ENCODE measurements at places on chromosomes 1 and 21.
A peak's percentile ranks its signal among the peaks of the same experiment; 100 is the strongest.

DNA sequence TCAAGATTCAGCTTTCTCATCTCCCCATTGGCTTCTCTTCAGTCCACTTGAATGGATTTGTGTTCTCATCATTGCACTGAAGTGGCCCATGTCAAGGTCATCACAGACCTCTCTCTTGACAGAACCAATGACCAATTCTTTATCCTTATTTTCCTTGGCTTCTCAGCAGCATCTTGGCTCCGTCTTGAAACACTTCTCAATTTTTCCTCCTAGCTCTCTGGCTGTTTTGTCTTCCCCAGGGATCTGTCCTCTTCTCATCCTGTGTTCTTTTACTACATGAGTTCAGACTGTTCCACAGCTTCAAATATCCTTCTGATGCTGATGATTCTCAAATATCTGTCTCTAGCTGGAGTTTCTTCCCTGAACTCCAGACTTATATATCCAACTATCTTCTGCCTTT, 78.6 kb downstream of the COLGALT2 start:
- no peak for DNase-seq

GRCh38 chr1:184747089-184747955, 7.3 kb downstream of the EDEM3 start:
- DNase-seq: peak; percentile 52

GRCh38 chr1:218674280-218674773, 329.2 kb downstream of the TGFB2 start:
- DNase-seq: peak; percentile 11

DNA sequence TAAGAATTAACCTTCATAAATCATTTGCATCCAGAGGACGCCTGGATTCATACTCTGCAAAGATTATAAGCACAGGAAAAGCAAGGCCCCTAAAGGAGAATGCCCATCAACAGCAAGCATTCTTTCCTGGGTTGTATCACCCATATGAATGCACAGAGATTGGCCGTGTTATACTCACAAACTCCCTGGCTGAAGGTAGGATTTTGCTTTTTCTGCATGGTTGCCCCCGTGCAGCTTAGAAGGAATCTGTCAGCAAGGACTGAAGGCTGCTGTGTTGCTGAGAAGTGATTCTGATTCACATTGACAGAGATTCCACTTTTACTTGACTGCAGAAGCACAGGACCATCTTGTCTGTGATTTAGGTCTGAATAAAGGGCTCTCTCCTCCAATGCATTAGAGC, 283.0 kb downstream of the LRRIQ3 start:
- DNase-seq: no peak

GRCh38 chr1:54499360-54500106, 48.5 kb upstream of the ACOT11 start:
- peak; percentile 67 for DNase-seq

DNA sequence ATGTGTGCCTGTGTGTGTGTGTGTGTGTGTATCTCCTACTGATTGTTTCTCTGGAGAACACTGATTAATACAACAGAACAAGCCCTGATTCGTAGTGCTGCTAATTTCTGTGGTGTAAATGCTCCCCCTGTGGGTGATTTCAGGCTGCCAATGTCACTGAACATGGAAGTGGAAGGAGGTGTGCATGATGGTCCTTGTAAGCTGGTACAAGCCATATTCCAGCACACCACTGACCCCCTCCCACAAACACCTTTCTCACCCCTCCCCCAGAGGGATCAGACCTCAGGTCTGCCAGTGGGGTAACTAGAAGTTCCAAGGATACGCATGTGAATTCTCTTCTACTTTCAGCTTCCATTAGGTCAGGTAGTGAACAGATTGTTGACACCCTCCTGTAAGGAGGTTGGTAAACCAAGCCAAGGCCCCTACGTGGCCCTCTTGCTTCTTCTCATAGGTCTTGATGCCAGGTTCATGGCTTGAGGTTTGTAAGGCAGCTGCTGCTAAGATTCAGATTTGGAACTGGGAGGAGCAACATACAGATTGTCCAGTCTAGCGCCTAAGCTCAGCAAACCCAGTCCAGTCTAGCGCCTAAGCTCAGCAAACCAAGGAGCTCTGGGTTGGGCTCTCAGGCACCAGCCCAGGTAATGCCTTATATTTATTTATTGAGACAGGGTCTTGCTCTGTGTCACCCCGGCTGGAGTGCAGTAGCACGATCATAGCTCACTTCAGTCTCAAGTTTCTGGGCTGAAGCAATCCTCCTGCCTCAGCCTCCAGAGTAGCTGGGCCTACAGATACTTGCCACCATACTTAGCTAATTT, 38.7 kb downstream of the DHCR24 start:
- DNase-seq: no peak

- DNase-seq: peak; percentile 96
These were observed at the start of gene FALEC for GRCh38 chr1:150515328-150516049. TSS of gene FALEC (plus strand) at chr1:150515752.

DNA sequence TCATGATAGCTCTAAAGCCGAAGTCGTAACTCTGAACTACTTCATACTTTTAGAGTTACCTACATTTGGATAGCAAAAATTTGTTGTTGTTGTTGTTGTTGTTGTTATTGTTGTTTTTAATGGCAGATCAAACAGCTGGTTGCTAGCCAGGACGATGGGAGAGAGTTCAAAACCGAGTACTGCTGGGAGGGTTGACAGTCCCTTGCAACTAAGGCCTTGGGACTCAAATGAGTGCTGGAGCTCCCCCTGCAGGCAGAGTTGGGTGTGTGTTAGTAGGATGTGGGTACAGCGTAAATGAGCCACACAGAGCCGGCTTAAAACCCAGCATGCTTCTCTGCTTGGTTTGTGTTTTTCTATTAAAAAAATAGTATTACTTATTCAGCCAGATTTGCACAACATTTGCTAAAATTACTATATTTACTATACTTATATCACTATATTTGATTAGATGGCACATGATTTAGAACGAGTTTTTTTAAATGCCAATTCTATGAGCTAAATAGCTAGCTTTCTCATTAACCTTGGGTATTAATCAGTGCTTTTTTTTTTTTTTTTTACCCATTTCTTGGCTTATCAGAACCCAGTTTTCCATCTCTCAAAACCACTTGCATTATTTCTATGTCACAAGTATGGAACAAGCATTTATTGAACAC, 129.2 kb upstream of the SYT6 start:
- peak; percentile 88 for DNase-seq

GRCh38 chr1:114510274-114511031, 550 bp downstream of the TRIM33 start:
- peak; percentile 57 for DNase-seq

- DNase-seq: peak; percentile 66
These were observed 10.7 kb upstream of the ELF3 start for GRCh38 chr1:201999625-202000238.

- DNase-seq: no peak
These were observed 66.3 kb downstream of the MAP3K7CL start for GRCh38 chr21:29196670-29197191.

DNA sequence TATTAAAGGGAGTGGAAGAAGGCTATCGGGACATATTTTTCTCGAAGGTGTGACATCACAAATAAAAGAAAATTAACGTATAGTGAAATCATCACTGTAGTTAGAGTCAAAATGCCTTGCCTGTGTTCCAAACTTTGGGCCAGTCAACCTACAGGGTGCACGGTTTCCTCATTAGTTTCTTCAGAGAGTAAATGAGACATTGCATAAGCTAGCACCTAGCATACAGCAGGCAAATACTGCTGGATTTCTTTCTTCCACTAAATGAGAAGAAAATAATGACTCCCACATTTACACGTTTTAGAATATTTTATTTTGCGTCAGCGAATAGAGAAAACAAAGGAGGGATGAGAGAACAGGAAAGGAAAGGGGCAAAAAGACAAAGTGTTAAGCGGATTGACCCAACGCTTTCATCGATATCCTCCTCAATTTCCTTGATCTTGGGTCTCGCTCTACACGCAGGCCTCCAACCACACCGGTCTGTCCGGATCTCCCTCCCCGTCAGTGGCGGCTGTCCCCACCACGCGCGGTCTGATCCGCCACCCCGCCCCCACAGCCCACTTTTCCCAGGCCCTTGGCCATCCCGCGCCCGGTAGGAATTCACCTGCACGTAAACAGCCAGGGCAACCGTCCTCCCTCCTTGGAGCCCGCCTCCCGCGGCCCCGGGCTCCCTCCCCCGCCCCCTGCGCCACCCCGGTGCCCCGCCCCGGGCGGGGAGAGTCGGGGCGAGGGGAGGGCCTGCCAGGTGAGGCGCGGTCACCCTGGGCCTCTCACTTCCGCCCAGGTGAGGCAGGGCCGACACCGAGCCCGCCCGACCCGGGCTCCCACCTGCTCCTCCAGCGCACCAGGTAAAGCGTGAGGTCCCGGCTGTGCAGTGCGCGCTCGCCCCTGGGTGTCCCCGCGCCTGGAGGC, at the start of gene PATJ:
TSS of gene PATJ (plus strand) at position 770 of the 909 bp plus-strand sequence. CDS start 20,413 bp downstream, outside the sequence.
- DNase-seq: no peak

DNA sequence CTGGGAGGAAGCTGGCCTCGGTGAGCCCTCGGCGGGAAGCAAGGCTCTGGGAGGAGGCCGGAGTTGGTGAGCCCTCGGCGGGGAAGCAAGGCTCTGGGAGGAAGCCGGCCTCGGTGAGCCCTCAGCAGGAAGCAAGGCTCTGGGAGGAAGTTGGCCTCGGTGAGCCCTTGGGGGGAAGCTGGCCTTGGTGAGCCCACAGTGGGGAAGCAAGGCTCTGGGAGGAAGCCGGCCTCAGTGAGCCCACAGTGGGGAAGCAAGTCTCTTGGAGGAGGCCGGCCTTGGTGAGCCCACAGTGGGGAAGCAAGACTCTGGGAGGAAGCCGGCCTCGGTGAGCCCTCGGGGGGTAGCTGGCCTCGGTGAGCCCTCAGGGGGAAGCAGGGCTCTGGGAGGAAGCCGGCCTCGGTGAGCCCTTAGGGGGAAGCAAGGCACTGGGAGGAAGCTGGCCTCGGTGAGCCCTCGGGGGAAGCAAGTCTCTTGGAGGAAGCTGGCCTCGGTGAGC, 36.0 kb downstream of the KRTAP10-1 start:
- DNase-seq: peak; percentile 53

DNA sequence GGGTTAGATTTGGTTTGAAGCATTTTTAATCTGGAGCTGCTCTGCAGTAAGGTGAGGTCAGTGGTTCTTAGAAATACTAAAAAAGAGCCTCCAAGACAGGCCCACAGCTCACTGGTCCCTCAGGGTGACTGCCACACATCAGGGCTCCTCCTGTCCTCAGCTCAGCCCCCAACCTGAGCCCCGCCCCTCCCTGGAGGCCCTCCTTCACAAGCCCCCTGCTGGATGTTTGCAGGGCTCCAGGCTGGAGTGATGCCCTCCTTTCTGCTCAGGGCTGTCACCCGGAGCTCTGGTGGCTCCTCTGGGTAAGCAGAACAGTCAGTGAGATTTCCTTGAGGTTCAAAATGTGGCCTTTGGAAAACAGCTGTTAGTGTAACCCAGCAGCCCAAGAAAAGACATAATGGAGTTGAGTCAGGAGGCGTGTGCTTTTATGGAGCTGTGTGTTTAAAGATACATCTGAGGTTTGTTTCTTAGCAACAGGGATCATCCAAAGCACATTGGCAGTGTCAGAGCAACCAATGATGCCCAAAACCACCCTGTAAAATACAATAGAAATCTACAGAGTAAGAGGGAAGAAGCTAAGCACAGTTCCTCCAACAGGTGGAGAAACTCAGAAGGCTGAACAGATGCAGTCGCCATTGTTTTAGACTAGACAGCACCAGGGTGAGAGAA, 21.4 kb downstream of the STUM start:
- peak; percentile 45 for DNase-seq

GRCh38 chr1:216580538-216581057, 142.6 kb downstream of the ESRRG start:
- DNase-seq: no peak

- no peak for DNase-seq
These were observed 1332.2 kb upstream of the PRMT6 start for GRCh38 chr1:105724286-105724685.

DNA sequence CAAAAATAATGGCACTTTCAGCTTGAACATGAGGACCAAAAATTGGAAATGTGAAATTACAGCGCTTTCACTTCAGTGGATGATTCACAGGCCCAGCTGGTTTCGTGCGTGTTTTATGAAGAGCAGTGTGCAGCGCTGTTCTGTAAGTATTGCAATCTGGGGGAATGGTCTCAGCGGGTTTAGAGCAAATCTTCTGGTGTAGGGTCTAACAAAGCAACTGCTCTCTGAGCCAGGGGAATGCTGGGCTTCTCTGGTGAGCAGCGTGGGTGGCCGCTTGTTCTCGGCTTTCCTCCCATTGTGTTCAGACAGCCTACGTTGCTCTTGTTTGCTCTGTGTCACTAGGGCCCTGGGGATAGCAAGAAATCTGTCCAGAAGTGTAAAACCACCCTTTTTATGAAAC, 42.4 kb upstream of the GADD45A start:
- DNase-seq: no peak

GRCh38 chr1:13807209-13807608, 107.2 kb downstream of the PRDM2 start:
- peak; percentile 26 for DNase-seq

- no peak for DNase-seq
These were observed 48.7 kb downstream of the SPAG17 start for GRCh38 chr1:118136187-118136941.

DNA sequence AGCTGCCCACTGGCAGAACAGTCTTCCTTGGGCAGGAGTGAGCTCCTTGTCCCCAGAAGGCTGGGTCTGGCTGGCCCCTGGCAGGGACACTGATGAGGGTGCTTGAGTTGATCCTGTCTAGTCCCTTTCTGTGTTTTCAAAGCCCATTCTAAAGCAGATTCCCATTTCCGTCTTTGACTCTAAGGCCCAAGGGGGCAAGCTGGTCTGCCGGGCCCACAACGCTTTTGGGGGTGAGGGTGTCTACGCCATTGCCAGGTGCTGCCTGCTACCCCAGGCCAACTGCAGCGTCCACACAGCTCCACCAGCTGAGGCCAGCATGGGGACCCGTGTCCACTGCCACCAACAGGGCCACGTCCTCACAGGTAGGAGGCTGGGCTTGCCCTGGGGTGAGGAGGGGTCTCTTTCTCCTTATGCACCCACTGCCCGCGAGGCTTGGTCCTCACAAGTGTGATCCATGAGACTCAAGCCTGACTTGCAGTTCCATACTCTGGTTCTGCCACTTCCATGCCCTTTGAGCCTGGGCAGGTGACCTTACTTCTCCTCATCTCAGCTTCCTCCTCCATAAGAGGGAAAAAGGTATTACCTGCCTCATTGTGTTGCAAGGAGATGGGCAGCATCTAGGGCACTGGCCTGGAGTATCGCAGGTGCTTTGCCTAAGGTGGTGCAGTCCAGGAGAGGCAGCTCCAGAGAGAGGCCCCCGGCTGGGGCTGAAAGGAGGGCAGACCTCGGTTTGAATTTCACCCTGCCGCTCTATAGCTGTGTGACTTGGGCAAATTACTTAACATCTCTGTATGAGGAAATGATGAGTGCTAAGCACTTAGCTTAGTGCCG, 20.2 kb downstream of the PCSK9 start:
- DNase-seq: no peak

DNA sequence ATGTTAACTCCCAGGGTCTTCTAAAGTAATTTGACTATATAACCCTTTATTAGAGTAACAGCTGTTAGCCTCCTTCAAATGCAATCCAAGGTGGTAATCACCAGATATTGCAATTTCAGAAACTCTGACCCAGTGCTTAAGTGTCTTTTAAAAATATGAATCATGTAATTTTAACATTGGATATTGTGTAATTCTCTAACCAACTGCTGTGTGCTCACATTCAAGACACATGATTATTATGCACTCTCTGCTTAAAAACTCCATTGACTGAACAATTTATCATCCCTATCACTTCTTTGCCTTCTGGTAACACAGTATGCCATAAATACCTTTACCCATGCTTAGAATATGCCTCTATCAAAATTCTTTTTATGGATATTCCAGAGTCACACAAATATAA, 537.4 kb upstream of the RGS18 start:
- DNase-seq: no peak

- no peak for DNase-seq
These were observed 732 bp downstream of the ABCG1 start for GRCh38 chr21:42219606-42220137.

- peak; percentile 3 for DNase-seq
These were observed 63.6 kb downstream of the DMAP1 start for GRCh38 chr1:44276901-44277300.

- DNase-seq: no peak
These were observed 9.8 kb downstream of the COL8A2 start for GRCh38 chr1:36115200-36115669.

All from NB4 (cell line).